Left colon (tissue), 2 donors: ENCODE measurements at places on chromosomes 1 and 21. TPM values are rescaled to one million over a fixed set of nuclear protein-coding genes. Genes with fewer than 3 reads are reported as not detected.

DNA sequence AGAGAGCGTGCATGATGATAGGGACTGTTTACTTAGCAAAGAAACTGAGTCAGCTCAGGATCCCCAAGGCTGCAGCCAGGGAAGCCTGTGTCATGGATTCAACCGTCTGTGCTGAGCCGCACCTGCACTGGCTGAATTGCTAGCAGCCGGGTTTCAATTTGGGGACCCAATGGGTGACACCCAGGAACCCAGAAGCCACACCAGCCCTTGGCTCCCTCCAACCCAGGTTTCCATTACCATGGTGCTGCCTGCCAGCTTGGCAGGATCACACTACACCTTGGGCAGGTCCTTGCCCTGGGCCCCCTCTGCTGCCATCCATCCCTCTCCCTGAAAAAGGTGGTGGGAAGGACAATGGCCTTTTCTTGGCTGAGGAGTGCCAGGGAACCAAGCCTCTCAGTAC, 64.0 kb upstream of the CLDN14 start:
- no peak for DNase-seq

OR2L2 gene
- total RNA-seq: not detected

DNA sequence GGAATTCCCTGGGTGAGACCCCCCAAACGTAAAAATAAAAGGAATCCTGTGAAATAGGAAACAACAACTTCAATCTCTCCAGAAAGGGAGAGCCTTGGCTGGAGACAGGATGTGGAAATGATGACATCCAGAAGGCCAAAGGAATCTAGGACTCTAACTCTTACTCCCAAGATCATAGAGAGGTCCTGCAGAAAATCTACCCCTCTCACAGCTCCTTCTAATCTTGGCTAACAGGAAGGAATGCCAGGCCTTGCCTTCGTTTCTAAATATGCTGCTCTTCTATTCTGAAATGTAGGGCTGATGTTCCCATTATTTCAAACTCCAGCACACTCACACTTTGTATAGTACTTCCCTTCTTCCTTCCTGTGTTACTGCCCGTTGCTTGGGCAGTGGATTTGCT, 40.7 kb downstream of the ARHGEF11 start:
- DNase-seq: no peak

DNA sequence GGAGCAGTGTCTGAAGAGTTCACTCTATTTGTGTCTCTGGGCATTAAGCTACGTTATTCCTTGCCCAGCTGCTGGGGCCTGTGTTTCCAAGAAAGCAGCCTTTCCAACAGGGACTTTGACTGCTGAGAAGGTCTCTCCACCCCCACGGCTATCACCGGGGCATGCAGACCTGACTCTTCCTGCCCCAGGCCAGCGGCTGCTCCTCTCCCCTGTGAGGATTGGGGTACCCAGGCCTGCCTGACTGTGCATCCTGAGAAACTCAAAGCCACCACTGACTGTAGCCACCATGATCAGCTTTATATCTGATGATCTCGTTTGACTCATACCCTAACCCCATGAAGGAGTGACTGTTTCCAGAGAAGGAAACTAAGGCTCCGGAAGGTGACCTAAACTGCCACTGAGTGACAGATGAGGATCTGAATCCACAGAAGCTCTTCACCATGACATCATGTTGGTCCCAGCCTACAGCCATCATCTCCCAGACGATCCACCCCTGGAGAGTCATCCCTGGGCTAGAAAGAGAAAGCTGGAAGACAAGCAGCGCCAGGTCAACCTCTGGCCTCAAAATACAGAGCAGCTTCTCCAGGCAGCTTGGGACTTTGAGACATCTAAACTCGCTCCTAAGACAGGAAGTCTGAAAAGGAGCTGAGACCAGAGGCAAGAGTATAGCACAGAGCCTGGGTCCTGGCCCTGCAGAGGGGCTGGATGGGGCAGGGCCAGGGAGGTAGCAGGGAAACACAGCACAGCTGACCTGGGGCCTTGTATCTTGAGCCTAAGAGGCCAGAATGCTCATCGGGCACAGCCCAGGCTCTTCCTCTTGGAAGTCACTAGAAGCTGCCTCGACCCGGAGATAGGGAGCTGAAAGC, 244.0 kb upstream of the VAMP3 start:
- no peak for DNase-seq

DNA sequence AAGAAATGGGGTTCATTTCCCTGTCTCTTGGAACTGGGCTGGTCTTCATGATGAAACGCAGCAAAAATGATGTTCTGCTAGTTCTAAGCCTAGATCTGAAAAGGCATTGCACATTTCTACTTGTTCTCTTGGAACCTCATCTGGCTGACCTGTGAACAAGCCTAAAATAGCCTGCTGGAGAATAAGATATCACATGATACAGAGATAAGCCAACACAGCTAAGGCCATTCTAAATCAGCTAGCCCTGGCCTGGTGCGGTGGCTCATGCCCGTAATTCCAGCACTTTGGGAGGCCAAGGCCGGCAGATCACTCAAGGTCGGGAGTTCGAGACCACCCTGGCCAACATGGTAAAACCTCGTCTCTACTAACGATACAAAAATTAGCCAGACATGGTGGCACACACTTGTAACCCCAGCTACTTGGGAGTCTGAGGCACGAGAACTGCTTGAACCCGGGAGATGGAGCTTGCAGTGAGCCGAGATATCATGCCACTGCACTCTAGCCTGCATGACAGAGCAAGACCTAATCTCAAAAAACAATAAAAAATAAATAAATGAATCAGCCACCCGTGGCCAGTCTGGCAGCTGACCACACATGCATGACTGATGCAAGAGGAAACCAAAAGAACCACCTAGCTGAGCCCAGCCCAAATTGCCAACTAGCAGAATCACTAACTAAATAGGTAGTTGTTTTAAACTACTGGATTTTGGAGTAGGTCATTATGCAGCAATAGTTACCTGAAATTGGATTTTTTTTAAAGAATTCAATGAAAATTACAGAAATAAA, 18.0 kb downstream of the CD244 start:
- no peak for DNase-seq
